Omental fat pad (tissue), 4 donors: ENCODE measurements at places on chromosomes 7 and 10. TPM values are rescaled to one million over a fixed set of nuclear protein-coding genes. Genes with fewer than 3 reads are reported as not detected.

DNA sequence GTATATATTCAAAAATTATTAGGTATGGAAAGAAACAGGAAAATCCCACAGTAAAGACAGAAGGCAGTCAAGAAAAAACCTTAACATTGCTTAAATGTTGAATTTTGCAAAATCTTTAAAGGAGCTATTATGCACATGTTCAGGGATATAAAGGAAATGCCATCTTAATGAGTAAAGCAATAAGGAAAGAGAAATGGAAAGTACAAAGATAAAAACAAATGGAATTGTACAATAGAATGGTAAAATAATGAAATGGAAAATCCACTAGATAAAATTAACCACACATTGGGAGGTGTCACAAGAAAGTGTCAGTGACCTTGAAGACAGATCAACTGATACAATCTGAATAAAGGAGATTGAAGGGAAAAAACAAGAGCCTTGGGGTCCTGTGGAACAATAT is 82.0 kb downstream of the KIF20B start:
- no peak for DNase-seq

DNA sequence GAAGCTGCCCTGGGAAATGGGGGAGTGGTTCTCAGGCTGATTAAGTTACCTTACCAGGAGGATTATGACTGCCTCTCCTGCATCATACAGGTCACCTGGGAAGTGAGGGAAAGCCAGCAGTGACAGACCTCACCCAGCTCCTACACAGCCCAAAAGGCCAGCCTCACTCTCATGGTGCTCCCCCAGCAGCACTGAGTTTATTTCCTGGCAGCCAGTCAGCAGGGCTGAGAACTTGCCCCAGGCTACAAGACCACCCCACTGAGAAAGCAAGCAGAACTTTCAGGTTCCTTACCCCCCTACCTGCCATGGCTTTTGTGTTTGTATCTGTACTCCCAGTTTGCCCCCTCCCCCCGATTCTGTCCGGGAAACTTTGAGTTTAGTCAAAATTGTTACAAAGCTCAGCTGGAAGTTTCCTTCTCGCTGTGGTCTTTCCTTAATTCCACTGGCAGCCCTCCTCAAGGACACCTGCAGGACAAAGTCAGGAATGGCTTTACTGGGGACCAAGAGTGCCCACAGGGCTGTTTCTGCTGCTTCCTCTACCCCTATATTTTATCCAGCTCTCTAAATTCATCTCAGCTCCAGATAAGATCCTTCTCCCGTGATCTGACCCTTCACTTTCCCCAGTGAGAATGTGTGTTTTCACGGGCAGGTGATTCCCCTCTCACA is 649.8 kb upstream of the MBL2 start:
- no peak for DNase-seq

GRCh38 chr10:344582-345200 is 209.4 kb downstream of the ZMYND11 start:
- DNase-seq: no peak

DNA sequence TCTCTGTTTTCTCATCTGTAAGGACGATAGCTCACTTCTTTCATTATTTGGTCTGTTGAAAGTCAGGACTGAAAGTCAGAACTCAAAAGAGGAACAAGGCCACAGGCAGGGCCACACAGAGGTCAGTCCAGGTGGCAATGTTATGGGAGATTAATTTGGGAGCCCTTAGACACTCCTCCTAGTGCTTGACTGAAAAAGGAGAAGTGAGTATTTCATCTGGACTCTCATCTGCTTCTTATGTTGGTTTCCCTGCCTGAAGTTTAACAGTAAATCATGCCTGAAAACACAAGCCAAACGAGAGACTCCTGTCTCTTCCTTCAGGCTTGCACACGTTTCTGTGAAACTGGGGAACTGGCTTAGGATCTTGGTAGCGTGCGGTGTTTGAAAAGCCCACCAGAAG is 248.5 kb downstream of the BUB3 start:
- DNase-seq: no peak

GRCh38 chr7:48158404-48158803 is 12.9 kb upstream of the ABCA13 start:
- no peak for DNase-seq

GRCh38 chr7:57211428-57212100 is 79.3 kb upstream of the ZNF479 start:
- DNase-seq: no peak

GRCh38 chr10:68462536-68462935 is 9.2 kb downstream of the DNA2 start:
- no peak for DNase-seq

DNA sequence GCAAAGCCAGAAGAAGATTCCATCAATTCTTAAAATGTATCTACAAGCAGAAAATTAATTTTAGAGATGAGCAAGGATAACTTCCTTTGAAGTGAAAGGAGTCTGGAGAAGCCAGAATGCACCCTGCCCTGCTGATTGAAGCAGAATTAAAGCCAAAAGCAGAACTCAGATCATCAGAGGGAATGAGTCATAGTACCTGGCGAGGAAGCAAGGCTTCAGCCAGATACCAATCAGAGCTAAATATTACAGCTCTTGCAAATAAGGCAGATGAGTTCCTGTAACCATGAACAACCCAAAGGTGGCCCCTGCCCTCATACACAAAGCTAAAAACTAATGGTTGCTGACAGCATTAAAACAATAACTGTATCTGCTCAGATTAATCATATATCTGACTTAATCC is 10.4 kb downstream of the HTR7 start:
- DNase-seq: no peak

DNA sequence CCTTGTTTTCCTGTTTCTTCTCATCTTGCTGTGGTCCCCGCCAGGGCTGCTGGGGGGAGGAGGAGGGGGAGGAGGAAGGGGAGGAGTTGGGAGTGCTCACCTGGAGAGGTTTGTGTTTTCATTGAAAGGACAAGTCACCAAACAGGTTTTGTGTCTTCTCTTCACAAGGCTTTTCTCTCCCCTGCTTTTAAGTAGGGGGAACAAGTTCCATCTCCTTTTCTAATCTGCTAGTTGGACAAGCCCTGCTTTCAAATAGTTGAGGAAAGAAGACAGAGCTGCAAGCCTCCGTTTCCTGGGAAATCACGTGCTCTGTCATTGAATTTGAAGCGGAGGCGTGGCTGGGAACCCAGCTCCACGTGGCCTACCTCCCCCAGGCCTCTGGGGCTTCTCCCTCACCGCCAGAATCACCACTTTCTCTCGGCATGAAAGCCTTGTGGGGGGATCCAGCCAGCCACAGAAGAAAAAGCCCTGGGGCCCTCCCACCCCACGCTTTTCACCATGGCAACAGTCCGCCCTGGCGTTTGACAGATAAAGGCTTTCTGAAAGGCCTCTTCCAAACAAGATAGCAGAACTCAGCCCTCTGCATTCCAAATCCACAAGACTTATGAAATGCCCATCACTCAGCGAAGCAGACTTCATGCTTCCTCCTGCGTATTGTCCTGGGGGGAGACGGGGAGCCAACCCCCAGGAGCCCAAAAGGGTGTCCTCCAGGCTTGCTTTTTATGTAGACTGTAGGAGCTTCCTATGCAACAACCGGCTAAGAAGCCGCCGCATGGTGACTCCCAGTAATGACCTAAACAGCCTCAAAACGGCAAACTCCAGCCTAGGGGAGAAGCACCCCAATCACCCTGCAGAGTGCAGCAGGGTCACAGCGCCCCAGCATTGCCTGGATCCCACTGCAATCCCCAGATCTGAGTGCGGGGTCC is 51.7 kb downstream of the PROSER2 start:
- peak; percentile 38 for DNase-seq

DNA sequence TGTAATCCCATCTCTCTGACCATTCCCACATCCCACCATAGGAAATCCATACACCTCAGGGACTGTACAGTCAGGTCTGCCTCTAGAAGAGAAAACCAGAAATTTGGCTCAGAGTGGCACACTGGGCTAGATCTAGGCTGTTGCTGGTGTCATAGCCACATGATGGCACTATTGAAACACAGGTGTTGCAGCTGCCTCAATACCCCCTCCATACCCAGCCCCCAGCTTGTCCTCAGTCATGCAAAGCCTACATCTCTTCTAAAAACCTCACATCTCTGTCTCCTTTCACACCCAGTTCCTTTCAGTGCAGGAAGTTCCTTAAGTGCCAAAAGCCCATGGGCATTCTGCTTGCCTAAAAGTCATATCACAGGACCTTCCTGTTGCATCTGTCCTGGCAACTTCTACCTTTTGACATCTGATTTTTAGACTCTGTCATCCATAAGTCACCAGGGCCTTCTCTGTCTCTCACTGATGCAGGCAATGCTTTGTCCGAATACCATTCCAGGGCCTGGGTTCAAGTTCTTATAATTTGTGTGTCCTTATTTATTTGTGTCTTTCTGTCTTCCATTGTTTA is 27.0 kb upstream of the HIBADH start:
- DNase-seq: no peak

DNA sequence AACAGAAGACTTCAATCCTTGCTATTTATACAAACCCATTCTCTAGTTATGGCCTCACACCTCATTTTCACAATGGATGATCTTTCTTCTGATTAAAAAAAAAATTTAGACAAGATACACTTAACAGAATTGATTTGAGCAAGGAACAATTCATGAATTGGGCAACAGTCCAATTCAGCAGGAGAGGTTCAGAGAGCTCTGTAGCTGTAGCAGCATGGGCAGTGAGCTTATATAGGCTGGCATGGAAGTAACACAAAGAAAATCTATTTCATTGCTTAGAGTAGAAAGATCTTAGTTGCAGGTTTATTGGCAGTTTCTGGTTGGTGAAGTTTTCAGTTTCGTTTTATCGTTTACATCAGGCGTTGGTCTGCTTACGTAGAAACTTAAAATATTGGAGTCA is 23.0 kb upstream of the LRGUK start:
- DNase-seq: no peak

- DNase-seq: no peak
Observed at GRCh38 chr10:74765465-74765975, 60.9 kb upstream of the KAT6B start.

DNA sequence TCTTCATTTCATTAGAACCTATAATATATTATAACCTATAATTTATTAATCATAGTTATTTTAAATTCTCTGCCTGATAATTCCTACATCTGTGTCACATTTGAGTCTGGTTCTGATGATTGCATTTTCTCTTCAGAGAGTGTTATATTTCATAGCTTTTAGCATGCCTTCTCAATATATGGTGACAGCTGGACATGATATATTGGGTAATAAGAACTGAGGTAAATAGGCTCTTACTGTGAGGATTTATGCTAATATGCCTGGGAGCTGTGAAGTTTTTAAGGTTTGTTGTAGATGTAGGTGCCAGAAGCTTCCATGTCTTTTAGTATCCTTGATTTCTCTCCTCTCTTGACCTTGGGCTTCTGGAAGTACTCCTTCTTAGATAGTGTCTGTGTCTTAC is 325.9 kb upstream of the SEMA3D start:
- DNase-seq: no peak

DNA sequence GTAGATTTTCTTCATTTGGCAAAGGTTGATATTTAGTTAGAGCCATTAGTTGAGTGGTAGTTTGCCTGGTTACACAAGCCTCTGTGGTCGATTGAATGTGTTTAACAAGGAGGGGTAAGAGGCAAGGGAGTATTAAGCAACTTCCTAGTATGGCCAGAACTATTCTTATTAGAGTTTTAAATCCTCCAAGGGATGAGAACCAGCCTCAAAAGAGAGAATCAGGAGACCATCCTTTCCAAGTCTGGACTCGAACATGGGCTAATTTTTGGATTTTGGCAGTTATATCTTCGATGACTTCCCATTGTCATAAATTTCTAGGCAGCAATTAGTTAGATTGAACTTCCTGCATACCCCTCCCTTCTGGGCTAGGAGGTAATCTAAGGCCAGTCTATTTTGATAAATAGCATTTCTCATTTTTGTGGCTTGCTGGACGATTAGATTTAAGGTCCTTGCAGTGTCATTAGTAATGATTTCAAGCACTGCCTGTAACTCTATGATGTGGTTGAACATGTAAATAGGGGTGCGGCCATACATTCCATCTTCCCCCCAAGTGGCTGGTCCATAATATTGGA is 219.5 kb upstream of the KCND2 start:
- DNase-seq: no peak

DNA sequence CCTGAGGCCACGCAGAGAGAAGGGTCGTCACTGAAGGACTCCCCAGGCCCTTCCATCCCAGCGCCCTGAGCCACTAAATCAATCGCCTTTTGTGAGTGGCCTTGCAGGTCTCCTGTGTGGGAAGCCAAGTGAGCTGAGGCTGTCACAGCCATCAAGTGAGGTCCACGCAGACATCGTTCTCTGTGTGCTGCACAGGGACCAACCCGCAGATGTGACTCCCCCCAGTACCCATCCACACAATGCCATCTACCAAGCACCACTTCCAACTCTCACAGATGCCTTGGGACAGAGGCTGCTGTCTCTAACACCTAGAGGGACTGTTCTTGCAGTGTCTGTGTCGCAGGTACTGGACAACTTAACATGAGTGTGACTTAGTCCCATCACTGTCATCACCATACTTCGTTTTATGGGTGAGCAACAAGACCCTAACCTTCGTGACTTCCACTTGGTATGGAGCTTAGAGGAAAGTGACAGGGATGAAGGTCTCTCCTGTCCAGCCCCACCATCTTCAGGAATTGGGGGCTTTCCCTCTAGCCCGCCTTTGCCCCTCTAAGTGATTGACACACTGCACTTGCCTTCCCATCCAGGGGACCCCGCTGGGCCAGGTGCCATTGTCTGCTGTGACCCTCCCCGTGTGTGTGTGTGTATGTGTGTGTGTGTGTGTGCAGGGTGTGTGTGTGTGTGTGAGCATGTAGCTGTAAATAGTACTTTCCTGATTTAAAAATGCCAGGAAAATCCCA is 51.4 kb upstream of the TMEM72 start:
- no peak for DNase-seq

- no peak for DNase-seq
Observed at GRCh38 chr7:6121141-6121540, 90.0 kb downstream of the ANKRD61 start.

- no peak for DNase-seq
Observed at GRCh38 chr7:4842319-4843064, 19.3 kb downstream of the PAPOLB start.

GRCh38 chr10:100106865-100107264 is 25.2 kb upstream of the CPN1 start:
- no peak for DNase-seq

The LRRD1 gene
- total RNA-seq: 0.28 TPM

The OR13A1 gene
- total RNA-seq: not detected

The PNLIPRP3 gene
- 0.31 TPM for total RNA-seq

The KCNMA1 gene
- total RNA-seq: 32.6 TPM

The SSC4D gene
- total RNA-seq: 4.0 TPM

The RASSF4 gene
- total RNA-seq: 75.1 TPM

The CPXM2 gene
- 14.7 TPM for total RNA-seq

The WNT8B gene
- total RNA-seq: not detected

The TEX47 gene
- not detected for total RNA-seq

The TAC1 gene
- not detected for total RNA-seq

The TMEM140 gene
- total RNA-seq: 25.9 TPM

The ABCC2 gene
- 0.84 TPM for total RNA-seq

The SPDYE16 gene
- total RNA-seq: not detected

The GPR37 gene
- 3.2 TPM for total RNA-seq

The SFTPA1 gene
- not detected for total RNA-seq
